ENCODE measurements at places on chromosomes 5 and 9.

DNA sequence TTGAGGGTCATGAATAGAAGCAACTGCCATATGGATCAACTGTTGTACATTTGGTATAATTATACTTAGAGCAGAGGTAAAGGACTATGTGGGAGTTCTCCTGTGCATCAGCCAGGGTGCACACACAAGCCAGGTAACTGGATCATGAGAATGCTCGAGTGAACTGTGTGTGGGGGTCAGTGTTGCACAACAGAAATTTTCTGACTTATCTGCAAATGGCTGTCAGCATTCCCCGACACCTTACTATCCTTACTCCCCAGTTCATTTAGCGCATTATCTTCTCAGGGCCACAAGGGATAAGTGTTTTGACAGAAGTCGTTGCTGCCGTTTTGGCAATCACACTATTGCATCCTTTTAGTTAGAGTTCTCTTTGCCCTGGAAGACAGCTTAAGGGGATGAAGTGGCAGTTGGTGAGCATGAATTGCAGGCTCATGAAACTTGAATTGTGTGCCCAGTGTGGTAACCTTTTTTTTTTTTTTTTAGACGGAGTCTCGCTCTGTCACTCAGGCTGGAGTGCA, 1.7 kb downstream of the CANX start:
- DNase-seq, result peak; percentile 23

DNA sequence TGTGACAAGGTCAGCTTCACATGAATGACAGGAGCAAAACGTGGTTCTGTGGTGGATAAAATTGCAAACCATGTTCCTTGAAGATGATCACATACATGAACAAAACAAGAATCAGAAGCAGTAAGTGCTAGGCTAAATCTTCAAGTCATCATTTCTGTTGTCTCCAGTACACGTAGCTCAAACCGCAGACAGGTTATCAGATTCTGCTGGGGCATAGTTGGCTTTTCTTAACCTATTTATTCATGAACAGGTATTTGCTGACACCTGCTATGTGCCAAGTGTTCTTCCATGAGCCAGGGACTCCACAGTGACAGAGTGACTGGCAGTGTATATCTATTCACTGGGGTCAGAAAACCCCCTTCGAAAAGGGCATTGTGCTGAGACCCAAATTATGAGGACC, 20.8 kb downstream of the MFAP3 start:
- DNase-seq, result no peak

- DNase-seq, result no peak
Observed at GRCh38 chr5:151464101-151464500, 16.7 kb downstream of the SLC36A1 start.

- peak; percentile 90 for DNase-seq
Observed at GRCh38 chr5:157511651-157512644, 51.9 kb downstream of the NIPAL4 start.

GRCh38 chr9:93820667-93821306, 134.4 kb downstream of the BARX1 start:
- DNase-seq, result peak; percentile 6

- DNase-seq, result no peak
Observed at GRCh38 chr5:179241175-179241574, 104.1 kb downstream of the ADAMTS2 start.

GRCh38 chr5:858726-859125, 7.9 kb upstream of the ZDHHC11 start:
- no peak for DNase-seq

- no peak for DNase-seq
Observed at GRCh38 chr5:11903121-11903613, 1.1 kb downstream of the CTNND2 start.

DNA sequence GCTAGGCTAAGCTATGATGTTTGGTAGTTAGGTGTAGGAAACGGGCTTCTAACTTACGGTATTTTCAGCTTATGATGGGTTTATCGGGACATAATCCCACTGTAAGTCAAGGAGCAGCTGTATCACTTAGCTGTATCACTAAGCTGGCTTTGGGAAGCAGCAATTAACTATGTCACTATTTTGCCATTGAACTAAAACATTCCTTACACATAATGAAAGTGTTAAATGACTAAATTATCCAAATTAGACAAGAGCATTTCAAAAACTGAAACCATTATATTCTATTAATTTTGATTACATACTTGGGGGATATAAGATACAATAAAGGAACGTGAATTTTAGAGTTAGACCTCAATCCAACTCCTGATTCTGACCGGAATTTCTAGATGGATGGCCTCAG, 188.3 kb downstream of the AGTPBP1 start:
- no peak for DNase-seq

GRCh38 chr9:98943682-98944056, at the start of gene COL15A1:
Gene COL15A1 (plus strand): TSS chr9:98943907. CDS start chr9:98944062, 155 bp downstream.
- DNase-seq, result no peak

GRCh38 chr5:158465086-158465972, 606.4 kb upstream of the CLINT1 start:
- no peak for DNase-seq

DNA sequence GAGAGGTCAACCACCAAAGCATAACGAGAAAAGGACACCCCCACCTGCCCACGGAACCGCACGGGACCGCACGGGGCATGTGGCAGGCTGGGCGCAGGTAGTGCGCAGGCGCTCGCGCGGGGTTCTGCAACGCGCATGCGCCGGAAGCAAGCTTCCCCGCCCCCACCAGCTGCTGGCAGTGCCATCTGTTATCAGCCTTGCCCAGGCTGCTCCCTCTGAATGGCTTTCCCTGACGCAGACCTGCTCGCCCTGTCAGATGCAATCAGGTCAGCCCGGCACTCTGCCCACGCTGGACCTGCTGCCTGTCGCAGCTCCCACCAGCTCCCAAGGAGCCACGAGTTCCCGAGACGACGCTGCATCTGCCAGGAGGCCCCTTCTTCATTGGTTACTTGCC, 22.8 kb downstream of the PTCH1 start:
- DNase-seq, result no peak

DNA sequence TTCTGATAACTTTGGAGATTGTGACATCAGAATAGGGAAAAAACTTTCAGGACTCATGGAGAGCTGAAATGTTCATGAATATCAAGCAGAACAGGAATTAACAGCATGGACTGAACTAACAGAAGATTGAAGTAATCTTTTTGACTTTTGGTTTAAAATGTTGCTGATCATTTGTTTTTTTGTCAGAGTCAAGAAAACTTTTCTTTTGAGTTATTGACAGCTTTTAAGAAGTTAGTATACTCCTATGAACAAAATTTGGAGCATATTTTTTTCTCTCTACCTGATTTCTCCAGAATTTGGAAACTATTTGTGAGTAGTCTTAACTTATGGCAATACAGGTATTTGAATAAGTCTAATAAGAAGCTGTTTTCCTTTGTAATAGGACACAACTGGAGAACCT, 244.3 kb upstream of the KLF9 start:
- DNase-seq, result no peak

- DNase-seq, result no peak
Observed at GRCh38 chr9:70392850-70393249, 21.6 kb downstream of the KLF9 start.

- no peak for DNase-seq
Observed at GRCh38 chr9:79236466-79236865, 335.3 kb upstream of the TLE4 start.

- no peak for DNase-seq
Observed at GRCh38 chr5:167355346-167355745, 936.1 kb upstream of the WWC1 start.

DNA sequence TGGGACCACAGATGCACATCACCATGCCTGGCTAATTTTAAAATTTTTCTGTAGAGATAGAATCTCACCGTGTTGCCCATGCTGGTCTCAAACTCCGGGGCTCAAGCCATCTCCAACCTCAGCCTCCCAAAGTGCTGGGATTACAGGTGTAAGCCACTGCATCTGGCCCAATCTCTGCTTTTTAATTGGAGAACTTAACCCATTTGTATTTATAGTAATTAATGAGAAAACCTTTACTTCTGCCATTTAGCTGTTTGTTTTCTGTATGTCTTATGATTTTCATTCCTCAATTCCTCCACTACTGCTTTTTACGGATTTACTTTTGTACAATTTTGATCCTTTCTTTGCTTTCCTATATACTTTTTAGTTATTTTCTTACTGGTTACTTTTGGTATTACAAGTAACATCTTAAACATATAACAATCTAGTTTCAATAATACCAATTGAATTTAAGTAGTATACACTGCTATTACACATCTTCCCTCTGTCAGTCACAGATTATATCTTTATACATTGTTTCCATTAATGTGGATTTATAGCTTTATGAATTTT, 26.1 kb downstream of the RALGDS start:
- DNase-seq, result no peak

DNA sequence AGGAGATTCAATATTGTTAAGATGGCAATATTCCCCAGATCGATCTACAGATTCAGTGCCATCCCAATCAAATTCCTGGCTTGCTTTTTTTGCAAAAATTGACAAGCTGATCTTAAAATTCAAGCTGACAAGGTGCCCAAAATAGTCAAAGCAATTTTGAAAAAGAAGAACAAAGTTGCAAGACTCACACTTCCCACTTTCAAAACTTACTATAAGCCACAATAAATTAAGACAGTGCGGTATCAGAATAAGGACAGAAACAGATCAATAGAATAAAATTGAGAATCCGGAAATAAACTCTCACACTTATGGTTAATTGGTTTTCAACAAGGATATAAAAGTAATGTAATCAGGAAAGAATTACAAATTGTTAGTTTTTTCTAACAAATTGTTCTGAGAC, 97.1 kb downstream of the NRG2 start:
- no peak for DNase-seq

DNA sequence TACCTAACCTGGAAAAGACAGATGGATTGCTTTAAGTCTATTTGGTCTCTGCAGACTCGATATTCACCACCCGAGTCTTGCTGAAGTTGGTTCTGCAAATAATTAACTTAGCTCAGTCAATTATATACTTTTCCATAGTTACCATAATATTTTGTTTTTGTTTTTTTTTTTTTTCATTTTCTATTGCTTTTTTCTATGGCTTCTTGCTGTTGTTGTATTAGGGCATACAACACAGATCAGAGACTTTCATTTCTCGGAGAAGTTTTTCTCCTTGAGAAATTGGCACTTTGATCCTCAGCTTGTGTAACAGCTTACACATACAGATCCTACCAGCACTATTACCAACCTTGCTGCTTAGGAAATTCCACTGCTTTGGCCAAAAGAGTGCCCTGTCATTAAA, 88.0 kb downstream of the GPR21 start:
- no peak for DNase-seq

- DNase-seq, result no peak
Observed at GRCh38 chr9:132849185-132849706, 28.8 kb downstream of the AK8 start.

GRCh38 chr5:170731052-170731451, 52.5 kb upstream of the GABRP start:
- DNase-seq, result no peak

GRCh38 chr5:145971108-145971507, 34.7 kb downstream of the SH3RF2 start:
- no peak for DNase-seq

- peak; percentile 63 for DNase-seq
Observed at GRCh38 chr9:119961774-119962424, 592.7 kb upstream of the BRINP1 start.

DNA sequence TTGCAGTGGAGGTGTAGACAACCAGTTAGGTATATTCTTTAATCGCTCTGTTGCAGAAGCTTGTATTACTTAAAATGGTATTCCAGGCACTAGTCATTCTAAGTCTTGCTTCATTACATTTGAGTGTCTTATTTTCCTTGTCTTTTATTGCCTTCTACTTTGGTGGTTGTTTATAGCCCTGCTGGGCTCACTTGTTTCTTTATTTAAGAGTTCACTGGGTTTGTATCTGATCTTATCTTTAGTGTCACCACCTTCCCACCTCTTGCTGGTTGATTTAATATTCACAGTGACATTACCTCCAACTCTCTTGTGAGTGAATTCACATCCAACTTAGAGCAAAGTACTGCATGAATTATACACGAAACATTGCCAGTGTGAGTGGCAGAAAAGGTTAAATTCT, 83.6 kb upstream of the BNC2 start:
- DNase-seq, result no peak

- no peak for DNase-seq
Observed at GRCh38 chr9:89494199-89494598, 3.7 kb downstream of the SEMA4D start.

GRCh38 chr9:17782430-17783149, 203.7 kb downstream of the SH3GL2 start:
- no peak for DNase-seq

- DNase-seq, result no peak
Observed at GRCh38 chr9:68974431-68974830, 39.5 kb downstream of the PRKACG start.

DNA sequence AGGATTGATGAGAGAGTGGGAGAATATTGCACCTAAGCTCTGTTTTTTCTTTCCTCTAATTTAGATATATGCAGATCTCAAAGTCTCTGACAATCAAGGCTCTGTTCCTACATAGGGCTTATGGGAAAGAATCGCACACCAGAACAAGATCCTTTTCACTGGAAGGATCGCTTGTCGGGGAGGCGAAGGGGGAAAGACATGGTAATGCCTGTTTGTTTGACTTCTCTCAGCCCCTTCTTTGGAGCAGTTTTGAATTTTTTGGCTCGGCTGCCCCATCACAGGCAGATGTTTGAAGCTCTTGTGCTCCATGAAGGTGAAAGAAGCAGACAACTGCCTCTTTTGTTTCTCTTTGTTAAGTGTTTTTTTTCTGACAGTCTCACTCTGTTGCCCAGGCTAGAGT, 599.9 kb upstream of the ZNF608 start:
- DNase-seq, result no peak

GRCh38 chr5:113757508-113757907, 244.0 kb downstream of the YTHDC2 start:
- DNase-seq, result no peak

GRCh38 chr5:113397046-113397445, 37.7 kb downstream of the TSSK1B start:
- DNase-seq, result no peak

DNA sequence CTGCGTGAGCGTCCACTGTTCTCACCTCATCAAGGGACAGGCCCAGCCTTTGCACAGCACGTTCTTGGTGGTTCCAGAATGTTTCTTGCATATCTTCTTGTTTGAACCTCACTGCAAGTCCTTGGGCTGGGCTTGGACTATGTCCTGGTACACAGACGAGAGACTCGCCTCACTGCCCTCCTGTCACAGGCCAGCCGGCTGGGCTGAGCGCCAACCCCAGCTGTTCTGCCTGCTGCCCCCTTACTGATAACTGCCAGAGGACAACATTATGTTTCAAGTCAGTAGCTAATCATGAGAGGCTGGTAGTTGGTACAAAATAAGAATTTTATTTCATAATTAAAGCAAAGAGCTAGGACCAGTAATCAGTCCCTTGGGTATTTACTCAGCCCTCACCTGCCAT, 52.8 kb upstream of the LRRTM2 start:
- DNase-seq, result no peak

DNA sequence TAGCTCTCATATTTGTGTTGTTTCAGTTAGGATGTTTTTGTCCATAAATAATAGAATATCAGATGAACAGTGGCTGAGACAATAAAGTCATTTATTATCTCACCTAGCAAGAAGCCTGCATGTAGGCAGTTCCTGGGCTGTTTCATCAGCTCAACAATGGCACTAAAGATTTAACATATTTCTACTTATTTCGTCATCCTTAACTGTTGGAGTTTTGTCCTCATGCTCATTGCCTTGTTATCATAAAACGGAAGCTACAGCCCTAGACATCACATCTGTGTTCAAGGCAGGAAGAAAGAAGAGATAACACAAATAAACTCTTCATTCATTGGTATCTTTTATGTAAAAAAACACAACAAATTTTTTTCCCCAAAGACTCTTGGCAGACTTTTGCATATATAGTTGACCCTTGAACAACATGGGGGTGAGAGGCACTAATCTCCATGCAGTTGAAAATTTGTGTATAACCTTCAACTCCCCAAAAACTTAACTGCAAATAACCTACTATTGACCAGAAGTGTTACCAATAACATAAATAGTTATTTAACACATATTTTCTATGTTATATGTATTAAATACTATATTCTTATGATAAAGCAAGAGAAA, 277.2 kb upstream of the ADRA1B start:
- no peak for DNase-seq
